NCI-H1092 (cell line): ENCODE measurements at places on chromosomes 12 and 14.

- no peak for DNase-seq
Observed at GRCh38 chr12:98453070-98453469, 62.3 kb upstream of the TMPO start.

DNA sequence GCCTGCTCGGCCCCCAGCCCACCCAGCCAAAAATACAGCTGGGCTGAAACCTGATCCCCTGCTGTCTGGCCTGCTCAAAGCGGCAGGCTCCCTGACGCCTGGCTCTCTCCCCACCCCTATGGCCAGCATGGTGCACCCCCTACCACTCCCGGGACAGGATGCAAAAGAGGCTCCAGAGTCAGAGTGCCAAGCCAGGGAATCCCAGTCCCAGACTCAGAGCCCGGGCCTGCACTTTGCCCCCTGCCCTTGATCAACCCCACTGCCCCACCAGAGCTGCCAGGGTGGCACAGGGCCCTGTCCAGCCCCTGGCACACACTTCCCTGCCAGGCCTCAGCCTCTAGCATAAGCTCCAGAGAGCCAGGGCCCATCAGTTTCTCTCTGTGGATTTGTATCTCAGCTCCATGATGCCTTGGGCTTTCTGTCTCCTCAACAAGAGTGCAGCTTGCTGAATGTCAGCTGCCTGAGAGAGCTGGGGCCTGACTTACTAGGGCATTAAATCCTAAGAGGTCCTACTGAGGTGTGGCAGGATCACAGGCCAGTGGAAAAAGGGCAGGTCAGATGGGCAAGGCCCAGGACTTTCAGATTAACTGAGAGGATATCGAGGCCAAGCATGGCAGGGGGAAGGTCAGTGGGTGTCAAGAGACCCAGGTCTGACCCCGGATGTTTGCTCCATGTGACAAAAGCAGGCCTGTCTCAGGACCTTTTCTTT, 13.9 kb downstream of the ACVRL1 start:
- DNase-seq = no peak

DNA sequence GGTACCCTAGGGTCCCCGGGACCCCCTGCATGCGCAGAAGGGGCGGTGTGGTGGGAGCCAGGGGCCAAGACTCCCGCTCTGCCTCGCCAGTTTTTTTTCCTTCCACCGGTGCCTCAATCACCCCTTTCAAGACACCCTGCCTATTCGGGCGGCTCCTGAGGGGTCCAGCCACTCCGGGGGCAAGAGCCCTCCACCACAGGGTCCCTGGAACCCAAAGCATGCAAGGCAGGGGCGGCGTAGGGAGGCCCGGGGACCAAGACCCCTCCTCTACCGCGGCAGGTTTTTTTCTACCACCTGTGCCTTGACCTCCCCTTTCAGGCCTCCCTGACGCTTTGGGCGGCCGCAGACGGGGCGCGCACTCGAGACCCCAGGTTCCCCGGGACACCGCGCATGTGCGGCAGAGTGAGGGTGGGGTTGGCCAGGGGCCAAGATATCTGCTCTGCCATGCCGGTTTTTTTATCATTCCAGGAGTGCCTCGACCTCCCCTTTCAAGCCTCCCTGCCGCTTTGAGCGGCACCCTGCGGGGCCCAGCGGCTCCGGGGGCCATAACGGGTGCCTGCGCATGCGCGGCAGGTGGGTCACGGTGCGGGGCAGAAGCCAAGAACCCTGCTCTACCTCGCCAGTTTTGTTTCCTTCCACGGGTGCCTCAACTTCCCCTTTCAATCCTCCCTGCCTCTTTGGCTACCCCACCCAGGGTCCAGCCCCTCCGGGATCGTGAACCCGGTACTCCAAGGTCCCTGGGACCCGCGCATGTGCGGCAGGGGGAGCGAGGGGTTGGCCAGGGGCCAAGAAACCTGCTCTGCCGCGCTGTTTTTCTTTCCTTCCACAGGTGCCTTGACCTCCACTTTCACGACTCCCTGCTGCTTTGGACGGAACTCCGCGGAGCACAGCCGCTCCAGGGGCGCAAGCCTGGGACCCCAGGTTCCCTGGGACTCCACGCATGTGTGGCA, 328.1 kb downstream of the ALG10 start:
- no peak for DNase-seq

DNA sequence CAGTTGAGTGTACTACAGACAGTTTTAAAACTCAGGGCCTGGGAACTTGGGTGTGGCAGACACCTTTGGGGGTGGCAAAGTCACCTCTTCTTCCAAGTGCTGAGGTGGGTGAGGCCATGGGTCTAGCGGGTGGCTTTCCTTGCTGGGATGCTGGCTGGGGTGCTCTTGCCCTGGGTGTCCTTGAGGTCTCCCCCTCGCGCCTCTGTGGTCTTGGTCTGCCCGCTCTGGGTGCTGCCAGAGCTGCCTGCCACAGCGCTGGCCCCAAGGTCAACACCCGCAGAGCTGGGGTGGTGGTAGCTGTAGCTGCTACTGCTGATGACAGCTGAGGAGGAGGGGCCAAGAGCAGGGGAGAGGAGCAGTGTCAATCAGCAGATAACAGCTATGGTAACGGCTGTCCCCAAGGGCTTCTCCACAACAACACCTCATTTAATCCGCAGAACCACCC, 6.8 kb downstream of the KRT74 start:
- DNase-seq = no peak

- no peak for DNase-seq
Observed at GRCh38 chr12:113461666-113462065, 10.0 kb downstream of the LHX5 start.

DNA sequence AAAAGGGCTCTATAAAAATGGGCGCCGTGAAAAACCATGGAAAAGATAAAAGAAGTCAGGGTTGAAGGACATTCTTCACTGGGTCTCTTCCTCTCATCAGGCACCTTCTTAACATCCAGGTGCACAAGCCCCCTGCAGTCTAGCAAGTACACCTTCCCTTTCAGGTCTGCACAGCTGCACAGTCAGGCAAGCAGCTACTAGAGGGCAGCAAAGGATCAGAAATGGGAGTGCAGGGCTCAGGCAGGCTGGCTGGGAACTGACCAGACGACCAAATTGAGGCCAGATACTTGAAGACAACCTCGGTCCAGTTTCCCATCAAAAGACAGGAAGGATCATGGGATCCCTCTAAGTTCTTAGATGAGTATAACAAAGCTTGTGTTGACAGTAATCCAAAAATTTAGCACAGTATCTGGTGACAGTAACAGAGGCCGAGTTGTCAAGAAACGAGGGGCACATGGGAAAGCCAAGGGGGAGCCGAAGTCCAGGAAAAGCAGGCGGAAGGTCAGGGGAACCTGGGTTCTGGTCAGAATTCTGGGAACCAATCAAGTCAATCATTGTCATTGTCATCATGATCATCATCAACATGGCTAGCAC, 10.1 kb upstream of the GRIP1 start:
- peak; percentile 42 for DNase-seq

DNA sequence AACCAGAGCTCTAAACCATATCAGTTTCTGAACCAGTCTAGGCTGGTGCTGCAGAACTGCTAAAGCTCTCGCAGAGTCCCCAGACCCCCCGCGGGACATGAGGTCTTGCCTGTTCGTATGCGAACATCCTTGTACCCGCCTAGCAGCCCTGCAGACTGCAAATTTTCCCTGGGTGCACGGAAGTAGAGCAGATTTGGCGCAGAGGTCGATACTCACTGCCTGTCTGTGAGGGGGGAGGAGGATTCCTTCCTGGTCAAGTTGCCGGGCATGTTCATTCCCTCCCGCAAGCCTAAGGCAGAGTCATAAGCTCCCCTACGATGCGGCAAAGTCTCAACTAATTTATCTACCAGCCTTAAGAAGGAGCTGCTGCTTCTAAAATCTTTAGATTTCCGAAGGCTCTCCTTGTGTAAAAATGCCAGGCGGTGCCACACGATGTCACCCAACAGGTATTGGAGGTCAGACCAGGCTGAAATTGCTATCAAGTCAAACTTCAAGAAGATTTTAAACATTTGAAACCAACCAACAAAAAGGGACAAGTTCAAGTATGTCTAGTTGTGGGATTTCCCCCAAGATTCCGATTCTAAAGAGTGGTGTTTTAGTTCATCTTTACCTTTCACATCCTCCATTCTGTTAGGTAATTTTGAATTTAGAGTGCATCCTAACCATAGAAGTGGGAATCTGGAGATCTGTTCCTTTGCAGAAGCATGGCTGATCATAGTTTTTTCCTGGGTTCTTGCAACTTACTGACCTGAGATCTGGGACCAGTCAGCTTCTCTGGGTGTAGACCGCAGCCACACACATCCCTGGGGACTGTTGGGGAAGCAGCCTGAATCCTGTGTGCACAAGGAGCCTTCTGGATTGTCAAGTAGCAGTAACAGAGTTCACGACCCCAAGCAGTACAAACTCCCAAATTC, 1.6 kb upstream of the PAX9 start:
- no peak for DNase-seq

GRCh38 chr12:101521136-101521535, 46.0 kb downstream of the SPIC start:
- no peak for DNase-seq

DNA sequence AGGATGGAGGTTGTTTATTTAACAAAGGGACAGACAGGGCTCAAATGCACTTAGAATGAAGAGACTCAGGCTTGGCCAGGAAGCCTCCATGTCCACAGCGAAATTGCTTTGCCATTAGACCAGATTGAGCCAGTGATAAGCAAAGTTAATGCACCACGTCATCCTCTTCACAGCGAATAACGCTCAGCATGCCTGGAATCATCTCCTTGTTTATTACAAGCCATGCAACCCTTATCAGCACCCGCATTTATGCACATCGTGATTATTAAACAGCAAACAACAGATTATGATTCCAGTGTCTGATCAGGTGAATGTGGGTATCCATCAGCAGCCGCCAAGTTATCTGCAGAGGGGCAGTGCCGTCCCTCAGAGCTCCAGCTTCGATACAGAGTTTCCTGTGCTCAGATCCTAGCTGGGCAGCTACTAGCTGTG, 175.0 kb upstream of the TMEM132C start:
- DNase-seq = no peak

DNA sequence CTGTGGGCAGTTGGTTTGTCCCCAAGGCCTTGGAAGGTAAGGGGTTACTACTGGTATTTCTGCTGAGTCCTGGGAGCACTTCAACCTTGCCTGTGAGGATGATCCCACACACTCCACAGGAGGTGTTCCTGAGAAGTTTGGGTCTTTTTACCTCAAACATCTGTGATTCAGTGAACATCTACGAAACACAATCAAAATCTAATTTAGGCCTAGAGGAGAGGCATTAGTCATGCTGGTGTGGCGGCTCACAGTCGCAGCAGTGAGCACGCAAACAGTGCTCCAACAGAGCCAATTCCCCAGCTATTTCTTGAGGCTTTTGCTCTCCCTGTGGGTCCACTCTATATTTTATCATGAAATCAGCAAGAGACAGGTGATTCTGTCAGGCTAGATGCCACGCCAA, 107.6 kb downstream of the APAF1 start:
- no peak for DNase-seq

DNA sequence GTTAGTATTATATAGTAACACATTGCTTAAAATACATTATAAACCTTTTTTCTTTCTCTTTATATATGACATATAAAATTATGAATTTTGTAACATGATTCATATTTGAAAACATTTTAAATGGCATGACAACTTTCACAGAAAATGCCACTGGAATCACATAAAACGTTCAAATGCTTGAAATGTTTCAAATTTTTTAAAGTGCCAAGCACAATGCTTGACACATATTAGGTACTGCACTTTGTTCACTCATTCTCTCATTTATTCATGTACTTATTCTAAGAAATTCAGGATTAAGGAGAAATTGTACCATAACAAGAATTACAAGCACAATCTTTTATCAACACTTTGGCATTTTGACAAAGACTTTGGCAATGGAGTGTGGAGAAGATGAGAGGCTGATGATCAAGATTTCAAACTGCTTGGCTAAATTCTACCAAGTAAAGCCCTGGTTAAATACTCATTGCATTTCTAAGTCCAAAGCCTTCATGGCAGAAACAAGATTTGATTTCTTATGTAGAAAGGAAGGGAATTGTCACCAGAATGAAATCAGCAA, 232.2 kb downstream of the C12orf50 start:
- no peak for DNase-seq

DNA sequence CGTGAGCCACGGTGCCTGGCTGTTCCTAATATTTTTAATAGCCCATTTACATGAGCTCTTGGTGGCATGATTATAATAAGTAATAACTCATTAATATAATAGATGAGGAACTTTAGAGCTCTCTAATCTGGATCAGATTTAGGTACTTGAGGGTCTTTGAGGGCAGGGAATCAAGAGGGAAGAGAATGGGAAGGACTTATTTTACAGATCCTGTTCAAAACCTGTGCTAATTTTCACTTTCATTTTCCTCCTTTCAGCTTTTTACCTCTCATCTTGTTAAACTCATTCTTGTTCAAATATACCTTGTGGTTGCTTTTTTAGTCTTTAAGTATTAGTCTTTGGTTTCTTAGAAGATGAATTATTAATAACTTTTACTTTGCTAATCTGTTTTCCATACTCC, 5.6 kb downstream of the NECAP1 start:
- no peak for DNase-seq

DNA sequence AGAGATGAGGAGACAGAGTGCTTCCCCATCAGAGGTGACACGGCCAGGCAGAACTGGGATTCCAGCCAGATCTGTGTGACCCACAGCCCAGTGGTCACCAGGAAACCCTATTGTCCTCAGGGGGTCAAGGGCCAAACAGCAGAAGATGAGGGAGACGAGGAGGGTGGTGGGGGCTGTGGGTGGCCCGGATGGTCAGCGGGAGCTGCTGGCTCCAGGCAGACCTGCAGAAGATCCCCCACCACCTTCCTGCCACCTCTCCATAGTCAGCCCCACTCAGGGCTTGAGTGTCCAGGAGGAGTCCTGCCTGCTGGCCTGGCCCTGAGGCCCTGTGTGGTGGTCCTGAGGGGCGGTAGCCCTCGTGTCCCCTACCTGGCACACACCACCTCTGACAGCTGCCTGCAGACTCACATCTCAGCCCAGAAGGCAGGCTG, 136.8 kb downstream of the CALM1 start:
- no peak for DNase-seq

GRCh38 chr12:39846304-39846703, 226.7 kb upstream of the ABCD2 start:
- DNase-seq = no peak

DNA sequence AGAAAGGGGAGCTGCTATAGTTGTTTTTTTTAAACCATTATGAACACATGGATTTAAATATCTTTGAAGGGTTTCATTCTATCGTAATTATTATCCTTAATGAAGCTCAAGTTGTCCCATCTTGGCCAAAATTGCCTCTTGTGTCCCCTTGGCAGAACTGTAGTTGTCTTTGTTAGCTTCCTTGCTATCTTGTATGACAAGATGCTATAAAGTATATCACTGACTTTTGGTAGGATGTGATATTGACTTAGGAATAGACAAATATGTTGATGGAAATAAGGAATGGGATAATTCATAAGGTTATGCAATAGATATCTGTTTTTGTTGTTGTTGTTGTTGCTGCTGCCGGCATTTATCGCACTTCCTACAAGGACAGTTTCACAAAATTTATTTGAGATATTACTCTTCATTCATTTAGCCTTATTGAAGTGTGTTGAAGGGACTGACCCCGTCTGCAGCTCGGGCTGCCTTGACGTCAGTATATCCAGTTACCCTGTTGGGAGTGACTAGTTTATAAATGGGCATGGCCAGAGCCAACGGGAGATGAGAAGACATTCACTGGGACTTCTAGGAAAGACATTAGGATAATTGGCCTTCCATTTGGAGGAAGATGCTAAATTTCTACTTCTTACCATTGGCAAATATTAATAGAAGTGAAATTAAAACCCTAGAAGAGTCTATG, 26.1 kb upstream of the APOLD1 start:
- no peak for DNase-seq
